ENCODE measurements at places on chromosomes 3 and 15.

DNA sequence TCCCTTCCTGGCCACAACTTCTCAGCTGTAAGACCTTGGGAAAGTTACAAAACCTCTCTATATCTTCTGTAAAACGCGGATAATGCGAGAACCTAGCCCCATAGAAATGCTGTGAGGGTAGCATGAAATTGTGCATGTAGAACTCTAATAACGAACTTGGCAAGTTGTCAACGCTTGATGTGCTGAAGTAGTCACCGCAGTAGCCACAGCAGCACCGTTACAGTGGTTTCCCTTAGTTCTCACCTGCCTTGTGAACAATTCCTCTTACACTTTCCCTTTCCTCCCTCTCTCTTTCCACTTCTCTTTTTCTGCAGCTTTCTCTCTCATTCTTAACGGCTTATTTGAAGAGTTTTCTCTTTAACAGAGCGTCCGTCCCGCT, 447 bp upstream of the SHQ1 start:
- no peak for DNase-seq

- DNase-seq: no peak
These were observed 12.2 kb upstream of the SNRPA1 start for GRCh38 chr15:101307048-101307896.

- DNase-seq: no peak
These were observed 9.4 kb downstream of the ZNF639 start for GRCh38 chr3:179332240-179332639.

DNA sequence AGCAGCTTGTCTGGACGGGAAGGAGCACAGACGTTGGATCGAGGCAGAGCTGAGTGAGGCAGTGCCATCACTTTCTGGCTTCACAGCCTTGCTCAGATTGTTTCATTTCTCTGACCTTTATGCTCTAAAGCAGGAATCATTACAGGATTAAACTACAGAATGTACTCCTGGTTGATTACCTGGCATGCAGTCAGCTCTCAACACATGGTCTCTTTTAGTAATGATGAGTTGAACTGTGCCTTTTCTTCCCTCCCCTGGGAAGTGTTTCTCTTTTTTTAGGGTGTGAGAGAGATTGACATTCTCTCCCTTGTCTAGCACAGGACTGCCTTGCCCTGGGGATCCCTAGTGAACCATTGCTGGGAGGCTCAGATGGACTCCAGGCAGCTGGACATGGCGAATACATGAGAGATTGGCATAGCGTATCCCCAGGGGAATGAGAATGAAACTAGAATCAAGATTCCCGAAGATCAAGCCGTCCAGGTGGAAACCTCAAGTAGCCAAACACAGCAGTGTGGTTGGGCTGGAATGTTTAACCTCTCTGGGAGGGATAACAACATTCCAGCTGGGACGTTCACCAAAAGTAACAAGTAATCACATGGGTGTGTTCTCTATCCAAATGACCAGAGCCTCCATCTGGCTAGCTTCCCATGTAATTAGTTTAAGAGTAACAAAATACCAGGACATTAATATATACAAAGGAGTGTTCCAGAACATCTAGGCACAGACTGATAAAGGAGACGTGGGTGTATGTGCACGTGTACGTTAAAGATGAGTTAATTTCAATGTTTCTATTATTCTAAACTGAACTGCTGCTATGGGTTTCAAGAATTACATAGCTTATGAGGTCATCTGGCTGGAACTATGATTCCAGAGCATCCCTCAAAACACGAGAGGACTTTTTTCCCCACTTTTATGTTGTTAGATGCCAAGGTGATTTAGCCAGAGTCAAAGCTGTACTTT, 118.6 kb upstream of the NR2E3 start:
- DNase-seq: peak; percentile 85

DNA sequence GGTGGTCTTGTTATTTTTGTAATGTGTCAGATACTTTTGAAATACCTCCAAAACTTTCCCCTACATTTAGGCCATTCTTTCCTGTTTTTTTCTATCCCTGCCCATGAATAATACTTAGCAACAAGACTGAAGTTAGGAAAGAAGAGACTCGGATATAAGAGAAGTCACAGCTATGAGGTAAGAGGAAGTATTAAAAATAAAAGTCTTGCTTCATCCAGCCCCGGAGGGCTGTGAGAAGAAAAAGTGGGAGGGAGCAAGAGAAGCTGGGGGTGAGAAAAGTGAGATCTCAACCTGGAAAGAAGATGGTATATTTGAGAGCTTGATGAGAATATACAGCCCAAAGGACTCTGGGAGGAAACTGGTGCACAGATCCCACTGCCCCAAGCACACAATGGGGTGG, 213.5 kb upstream of the CDIN1 start:
- no peak for DNase-seq

DNA sequence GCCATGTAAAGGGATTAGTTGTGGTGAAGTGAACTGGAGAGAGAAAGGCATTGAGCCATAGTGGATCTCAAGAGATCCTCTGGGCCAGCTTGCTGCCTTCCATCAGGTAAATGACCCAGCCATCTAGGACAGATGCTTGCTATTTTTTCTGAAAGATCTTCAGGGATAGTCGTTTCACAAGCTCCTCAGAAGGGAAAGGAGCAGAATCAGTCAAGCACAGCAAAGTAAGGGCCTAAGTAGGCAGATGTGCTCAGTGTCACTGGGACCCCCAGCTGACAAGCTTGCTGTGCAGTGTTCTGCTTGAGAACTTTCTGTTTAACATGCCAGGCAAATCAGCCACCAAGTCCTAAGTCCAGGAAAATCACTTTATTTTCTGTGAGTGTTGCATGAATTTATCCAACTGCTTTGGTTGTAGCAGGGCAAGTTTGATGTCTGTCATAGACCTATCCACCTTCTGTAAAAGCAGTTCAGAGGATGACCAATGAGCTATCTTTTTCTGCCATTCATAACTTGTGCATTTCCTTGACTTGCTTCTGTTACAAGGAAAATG, 319.8 kb downstream of the IL5RA start:
- no peak for DNase-seq

GRCh38 chr3:138846262-138846791, 11.6 kb upstream of the PIK3CB start:
- DNase-seq: no peak

GRCh38 chr3:48271763-48272498, 31.0 kb downstream of the ZNF589 start:
- no peak for DNase-seq

DNA sequence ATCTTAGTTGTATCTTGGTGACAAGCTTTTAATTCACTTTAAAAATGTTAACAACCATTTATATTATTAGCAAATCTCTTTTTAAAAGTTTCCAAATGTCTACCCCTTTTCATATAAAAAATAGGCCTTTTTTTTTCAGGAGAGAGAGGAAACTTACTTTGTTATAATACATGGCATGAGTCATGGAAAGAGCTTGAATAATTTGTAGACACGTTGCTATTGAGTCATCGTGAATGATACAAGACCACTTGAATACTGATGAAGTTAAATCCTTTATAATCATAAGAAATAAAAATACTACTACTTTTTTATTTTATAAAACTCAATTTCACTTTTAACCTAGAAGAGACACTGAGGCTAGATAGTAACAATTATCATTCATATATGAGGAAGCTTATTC, 70.3 kb upstream of the BBX start:
- no peak for DNase-seq

DNA sequence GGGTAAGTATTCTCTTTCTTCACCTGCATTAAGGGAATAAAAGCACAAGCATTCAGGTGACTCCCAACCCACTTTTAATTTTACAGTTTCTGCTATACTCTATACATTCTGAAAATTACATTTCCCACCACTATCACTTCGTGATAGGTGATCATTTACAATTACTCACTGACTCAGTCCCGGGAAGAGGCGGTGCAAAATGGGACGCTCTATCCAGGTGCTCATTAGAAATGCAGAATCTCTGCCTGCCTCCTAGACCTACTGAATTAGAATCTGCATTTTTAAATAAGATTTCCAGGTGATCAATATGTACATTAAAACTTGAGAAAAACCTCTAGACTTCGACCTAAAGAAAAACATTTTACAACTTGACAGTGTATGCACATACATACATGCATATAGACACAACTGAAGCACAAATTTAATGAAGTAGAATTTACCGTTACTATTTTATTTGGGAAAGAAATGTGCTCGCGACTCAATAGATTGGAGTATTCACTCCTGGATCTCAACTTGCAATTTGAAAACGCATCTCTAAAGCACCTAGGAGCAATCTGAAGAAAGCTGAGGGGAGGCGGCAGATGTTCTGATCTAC, 598 bp upstream of the TGFBR2 start:
- DNase-seq: no peak

- peak; percentile 45 for DNase-seq
These were observed 58.3 kb downstream of the LRIG1 start for GRCh38 chr3:66442254-66443117.

- peak; percentile 8 for DNase-seq
These were observed 5.9 kb upstream of the TKT start for GRCh38 chr3:53261712-53262111.

DNA sequence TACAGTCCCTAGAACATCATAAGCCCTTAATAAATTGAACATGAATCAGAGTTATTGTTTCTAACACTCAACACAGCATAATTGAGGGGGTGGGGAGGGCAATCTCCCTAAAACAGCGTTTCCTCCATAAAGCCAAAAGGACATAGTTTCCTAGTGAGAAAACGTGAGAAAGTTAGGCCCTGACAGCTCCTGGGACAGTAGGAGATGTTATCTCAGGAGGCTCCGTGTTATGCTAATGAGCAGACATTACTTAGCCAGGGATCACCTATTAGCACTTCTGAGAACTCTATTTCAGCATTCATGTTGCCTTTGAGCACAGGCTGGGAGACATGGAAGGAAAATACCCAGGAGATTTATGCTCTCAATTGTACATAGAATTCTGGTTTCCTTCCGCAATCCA, 229.1 kb upstream of the ADAMTS9 start:
- no peak for DNase-seq

DNA sequence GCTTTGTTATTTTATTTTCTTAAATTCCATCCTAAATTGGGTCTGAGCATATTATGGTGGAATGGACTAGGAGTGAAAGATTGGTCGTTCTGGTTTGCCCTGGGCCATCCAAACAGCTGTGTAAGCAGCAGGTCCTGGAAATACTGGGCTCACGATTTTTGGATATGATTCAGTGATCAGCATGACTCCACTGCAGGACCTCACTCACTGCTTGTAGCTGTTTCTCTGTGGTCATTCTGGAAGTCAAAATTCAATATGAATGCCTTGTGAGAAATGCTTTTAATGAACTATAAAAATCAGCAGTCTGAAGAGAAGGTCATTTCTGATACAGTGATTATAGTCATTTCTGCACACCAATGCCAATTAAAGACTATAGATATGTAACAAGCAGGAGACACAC, 185.0 kb downstream of the RBMS3 start:
- no peak for DNase-seq

GRCh38 chr15:58985443-58985842, 2.0 kb upstream of the RNF111 start:
- no peak for DNase-seq

DNA sequence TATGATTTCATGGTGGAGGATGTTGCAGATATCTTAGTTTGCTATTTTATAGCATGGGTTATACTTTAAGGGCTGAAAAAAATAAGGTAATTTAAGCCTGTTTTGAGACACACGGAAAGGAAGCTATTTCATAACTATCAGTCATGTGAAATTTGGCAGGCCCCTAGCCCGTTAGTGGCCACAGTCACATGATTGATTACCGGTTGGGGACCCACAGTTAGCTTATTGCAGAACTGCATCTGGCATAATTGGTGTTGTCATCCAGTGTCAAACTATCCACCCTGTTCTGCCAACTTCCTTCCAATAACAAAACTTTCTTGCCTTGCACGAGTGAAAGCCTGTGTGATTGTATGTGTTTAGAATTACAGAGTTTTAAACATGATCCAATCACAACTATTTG, 35.2 kb downstream of the FNDC3B start:
- DNase-seq: no peak

DNA sequence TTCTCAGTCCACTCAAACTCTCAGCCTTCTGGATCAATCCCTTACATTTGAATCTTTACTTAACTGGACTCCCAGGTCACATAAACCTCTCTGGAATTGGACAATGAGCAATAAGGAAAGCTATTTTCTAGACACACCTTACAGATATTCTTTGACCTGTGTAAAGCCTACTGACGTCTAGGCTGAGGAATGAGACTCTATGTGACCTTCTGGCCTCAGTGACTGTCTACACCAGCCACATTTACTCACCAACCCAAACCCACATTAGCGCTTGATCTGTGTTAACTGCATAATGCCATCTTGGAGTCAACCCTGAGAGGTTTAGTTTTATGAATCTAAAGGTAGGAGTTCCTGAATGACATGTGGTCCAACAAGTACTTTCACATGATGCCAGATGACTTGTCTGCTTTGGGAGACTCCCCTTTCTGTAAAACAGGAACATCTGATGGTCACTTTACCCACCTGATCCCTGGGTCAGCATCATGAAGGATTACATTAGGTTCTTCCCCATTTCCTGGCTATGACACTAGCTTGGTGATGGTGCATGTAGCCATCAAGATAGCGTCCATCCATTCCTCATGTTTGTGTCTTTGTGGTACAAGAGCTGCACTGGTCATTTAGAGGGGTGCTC, 11.4 kb upstream of the COMMD2 start:
- DNase-seq: no peak

- DNase-seq: peak; percentile 64
These were observed 656.8 kb upstream of the NECTIN3 start for GRCh38 chr3:110414855-110415254.

GRCh38 chr3:105355408-105356061, 11.2 kb upstream of the ALCAM start:
- peak; percentile 17 for DNase-seq

- no peak for DNase-seq
These were observed 824.2 kb downstream of the AGBL1 start for GRCh38 chr15:86903642-86904421.

DNA sequence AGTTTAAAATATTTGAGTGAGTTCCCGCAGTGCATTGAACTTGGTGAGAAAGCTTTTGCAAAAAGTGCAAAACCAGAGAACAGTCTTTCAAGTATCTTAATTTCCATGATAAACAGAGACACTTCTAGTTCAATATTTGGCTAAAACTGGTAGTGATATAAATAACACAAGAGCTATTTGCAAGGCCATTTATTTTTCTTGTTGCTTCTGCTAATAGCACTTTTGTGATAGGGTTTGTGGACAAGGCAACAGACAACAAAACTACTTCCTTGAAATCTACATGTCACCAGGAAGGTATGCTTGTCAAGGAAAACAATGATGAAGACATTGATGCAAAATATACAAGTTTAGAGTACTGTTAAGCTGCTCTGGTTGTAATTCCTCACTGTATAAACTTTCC, 1225.1 kb downstream of the OTOL1 start:
- DNase-seq: no peak

GRCh38 chr15:31102039-31102321, 455 bp upstream of the TRPM1 start:
- DNase-seq: no peak

- no peak for DNase-seq
These were observed 7.9 kb downstream of the CCR1 start for GRCh38 chr3:46200211-46200610.
